ENCODE measurements at places on chromosomes 12 and 14.

DNA sequence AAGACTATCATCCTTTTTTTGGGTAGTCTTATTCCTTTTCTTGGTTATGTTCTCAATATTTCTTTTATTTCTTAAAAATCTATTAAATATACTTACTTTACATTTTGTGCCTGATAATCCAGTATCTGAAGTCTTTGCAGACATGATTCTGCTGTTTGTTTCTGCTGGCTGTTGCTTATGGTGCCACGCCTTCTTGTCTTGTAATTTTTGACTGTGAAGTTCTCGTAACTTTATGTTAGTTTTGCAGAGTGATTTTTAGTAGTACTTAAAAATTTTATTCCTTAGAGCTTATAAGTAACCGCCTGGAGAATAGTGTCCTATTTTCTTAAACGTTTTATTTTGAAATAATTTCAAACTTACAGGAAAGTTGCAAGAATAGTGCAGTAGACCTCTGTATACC, 10.5 kb downstream of the FRS2 start:
- no peak for DNase-seq

DNA sequence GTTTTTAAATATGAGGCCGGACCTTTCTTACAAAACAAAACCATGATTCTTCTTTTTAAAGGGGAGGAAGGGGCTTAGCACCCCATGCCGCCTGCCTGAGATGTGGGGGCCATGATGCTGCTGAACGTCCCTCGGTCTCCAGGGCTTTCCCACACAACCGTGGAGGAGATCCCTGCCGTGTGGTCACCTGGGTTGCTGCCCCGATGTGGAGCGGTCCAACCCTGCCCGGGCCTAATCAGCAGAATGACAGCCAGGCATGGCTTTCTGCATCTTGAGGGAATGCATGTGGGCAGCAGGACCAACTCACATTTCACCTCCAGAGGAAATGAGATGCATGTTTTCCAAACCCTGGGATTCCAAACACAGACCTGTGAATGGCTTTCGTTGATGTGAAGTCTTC, 48.9 kb upstream of the C14orf180 start:
- DNase-seq = no peak

DNA sequence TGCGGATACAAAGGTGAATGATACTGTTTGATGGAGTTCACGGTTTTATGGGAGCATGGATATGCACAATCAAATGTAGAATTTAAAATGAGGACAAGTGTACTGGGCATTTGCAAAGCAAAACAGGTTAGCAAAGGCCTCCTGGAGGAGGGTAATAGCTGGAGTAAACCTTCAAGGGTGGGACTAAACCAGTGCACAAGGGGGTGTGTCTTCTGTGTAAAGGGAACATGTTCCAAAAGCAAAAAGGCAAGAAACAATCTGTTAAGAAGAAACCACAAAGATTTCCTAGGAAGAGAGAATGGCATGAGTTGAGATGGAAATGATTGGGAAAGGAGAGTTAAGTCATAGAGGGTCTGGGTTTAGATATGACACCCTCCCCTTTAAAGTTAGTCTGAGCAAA, 109.2 kb upstream of the SLCO1C1 start:
- no peak for DNase-seq

GRCh38 chr12:94148739-94149118, 352 bp downstream of the PLXNC1 start:
- no peak for DNase-seq

DNA sequence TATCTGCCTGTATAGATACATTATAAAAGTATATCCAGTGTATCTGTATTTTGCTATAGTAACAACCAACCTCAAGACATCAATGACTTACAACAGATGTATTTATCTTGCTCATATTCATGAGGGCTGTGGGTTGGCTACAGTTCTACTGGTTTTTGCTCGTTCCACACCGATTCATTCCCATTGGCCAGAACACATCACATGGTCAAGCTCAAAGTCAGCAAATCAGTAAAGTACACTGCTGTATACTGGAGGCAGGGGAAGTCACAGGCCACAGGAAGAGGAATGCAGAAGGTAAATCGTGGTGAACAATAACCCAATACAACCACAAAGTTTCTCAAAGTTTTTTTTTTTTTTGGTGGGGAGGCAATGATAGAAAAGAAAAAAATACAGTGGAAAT, 180.0 kb upstream of the CDKN3 start:
- DNase-seq = no peak

DNA sequence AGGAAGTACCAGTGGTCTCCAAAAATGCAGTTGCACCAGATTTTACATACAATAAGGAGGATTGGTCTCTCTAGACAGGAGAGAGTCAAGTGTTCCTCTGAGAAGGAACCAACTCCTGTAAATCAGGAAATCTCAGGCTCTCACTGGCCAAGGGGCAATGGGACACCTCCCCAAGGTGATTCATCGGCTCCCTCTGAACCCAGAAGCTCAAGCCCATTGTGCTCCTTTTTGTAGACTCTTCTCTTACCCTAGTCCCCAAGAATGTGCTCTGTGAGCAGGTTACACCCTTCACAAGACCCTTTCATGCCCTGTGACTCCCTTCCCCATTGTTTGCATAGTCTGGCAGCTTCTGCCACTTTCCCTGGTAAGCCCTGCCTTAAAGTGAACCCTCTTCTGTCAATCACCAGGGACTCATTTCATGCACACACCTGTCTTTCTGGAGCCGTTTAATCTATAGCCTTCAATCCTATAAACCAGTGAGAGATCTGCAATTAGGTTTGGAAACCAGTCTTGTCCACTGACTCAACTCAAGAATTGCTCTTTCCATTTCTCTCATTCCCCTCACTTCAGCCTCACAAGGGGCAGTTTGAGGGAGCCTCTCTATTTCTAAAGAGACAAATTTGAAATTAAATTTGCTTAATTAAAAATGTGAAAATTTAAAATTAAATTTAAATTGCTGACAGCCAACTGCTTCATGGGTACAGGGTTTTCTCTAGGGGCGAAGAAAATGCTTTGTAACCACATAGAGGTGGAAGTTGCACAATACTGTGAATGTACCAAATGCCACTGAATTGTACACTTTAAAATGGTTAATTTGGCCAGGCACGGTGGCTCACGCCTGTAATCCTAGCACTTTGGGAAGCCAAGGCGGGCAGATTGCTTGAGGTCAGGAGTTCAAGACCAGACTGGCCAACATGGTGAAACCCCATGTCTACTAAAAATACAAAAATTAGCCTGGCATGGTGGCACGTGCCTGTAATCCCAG, 38.3 kb upstream of the LTA4H start:
- DNase-seq = no peak

- no peak for DNase-seq
Measured at GRCh38 chr14:59281609-59282377, 93.3 kb downstream of the DAAM1 start.

DNA sequence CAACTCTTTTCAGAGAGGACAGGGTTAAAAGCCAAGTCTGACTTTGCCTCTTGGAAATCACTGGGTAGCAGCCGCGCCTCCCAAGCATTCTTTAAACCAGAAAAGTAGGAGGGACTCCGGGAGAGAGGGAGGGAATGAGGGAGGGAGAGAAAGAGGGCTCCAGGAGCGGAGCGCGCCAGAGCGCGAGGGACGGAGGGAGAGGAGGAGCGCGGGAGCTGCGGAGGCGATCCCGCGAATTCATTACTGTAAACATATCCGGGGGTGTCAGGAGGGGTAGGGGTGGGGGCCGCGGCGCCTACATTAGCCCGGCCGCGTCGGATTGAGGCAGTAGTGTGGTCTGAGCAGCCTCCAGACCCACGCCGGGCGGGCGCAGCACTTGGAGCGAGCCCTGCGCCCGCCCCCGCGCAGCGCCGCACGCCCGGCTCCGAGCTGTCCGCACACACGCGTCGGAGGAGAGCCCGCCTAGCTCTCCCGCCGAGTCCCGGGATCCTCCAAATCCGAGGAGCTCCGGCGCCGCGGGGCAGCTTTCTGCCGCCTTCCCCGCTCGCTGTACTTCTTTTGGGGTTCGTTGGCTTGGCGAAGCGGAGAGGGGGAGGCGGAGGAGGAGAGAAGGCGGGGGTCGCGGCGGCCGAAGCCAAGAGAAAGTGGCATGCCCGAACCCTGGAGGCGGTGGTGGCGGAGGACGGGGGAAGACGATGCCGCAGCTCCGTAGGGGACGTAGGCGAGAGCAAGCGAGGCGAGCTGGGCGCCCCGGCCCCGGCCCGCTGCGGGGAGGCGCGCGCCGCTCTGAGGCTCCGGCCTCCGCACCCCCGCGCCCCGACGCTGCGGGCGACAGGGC, 3.3 kb downstream of the FLRT2 start:
- peak; percentile 91 for DNase-seq
